ENCODE measurements at places on chromosomes 7 and 10. TPM values are rescaled to one million over a fixed set of nuclear protein-coding genes. Genes with fewer than 3 reads are reported as not detected.

KIN gene
- polyA plus RNA-seq = 21.8 TPM

APBB1IP gene
- 2.2 TPM for polyA plus RNA-seq

CCZ1 gene
- 68.5 TPM for polyA plus RNA-seq

TSPAN12 gene
- 52.3 TPM for polyA plus RNA-seq

GRCh38 chr10:125911145-125911544 lies 14.8 kb downstream of the FANK1 start:
- no peak for DNase-seq

DNA sequence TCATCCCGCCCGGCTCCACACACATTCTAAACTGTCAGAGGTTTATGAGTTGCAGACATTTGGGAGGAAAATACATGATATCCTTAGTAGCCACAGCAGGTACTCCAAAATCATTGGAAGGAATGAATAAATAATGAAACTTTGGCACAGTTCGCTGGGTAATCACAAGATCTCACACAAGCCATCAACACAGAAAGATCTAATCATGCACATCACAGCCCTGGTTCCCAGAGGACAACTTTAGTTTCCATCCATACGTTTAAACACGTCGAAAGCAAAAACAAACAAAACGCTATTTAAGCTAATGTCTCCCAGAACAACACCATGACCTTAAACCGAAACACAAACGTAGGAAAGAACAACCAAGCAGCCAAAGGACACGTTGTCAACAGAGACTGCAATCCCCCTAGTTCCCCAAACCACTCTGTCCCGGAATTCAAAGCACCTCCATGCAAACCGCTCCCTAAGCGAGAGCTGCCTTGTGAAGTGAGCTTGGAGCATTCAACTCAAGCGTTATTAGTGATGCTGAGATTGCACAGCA lies 12.3 kb downstream of the SVIL start:
- no peak for DNase-seq

- DNase-seq = no peak
Measured at GRCh38 chr7:129804111-129804889, 148.5 kb downstream of the UBE2H start.

DNA sequence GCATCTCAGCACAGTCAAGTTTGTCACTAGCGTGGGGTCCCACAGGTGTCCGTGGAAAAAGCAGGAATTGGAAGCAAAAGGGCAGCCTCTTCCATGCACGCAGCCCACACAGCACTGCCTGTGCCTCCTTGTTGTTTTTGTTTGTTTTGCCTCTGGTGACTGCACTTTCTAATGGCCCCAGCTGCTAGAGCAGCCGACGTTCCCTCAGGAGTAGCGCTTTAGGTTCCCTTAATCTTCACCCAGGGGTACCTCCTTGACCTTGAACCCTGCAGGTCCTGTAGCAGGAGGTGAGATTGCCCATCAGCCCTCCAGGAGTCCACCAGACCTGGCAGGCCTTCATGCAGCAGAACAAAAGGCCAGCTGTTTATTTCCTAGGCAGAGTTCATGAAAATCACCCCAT lies 210.1 kb downstream of the CACNB2 start:
- no peak for DNase-seq

- no peak for DNase-seq
Measured at GRCh38 chr7:157767506-157768197, 430.8 kb downstream of the DNAJB6 start.

DNA sequence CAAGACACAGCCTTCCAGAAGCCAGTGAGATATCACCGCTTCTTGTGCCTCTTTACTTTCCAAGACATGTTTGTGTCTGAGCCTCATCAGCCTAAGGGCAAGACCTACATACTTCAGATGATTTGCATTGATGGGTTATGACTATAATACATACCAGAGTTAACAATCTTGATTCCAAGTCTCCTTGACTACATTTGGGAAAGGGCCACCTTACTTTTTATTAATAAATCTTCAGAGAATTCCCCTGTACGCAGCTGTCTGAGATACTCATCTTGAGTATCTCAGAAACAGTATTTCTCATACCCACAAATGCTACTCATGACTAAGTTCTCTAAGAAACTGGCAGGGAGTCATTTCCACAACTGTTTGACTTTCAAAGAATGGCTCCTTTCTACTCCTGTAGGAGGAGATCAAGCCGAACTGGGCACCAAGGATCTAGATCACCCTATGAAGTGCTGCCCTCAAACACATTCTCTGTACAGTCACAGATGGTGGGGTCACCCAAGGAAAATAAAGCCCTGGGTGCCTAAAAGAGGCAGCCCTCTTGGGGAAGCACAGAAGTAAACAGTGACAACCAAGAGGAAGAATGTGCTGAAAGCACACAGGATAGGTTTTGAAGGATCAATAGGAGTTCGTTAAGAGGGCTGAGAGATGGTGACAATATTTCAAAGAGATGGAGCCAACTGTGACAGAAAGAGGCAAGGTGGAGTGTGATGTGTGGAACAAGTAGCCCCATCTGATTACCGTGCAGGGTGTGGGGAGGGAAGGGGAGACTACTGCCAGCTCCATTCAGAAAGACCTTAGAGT lies 138.9 kb downstream of the JAZF1 start:
- DNase-seq = no peak

DNA sequence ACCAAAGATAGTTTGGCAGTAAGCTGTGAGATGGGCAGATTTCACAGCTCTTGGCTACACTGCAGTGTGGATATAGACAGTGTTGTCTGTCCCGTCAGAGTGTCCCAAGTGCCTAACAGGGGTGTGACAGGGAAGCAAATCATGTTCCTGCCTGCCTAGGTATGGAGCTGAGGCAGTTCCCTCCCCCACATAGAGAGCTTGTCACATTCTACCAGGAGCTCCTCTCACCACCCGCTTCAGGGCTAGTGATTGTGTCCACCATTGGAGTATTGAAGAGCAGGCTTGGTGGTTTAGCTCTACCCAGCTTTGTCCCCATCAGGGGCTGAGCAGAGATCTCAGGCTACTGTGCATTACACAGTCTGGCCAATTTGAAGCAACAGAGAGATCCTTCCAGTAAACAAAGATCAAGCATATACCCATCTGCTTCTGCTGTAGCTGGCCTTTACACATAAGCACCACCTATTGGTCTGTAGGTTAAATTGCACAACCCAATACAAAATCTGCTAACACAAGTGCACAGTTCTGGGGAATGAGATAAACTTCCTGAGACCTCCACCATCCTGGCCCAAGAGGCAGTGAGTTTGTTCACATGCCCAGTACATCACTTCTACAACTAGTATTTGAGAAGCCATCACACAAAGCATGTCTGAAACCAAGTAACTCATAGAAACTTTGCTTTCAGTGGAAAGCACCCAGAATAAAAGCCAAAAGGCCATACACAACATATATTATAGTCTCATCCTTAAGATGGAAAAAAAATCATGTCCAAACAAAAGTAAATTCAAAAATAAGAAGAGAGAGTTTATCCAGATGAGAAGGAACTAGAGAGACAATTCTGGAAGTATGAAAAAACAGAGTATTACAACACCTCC lies 67.3 kb downstream of the GLCCI1 start:
- no peak for DNase-seq

- DNase-seq = no peak
Measured at GRCh38 chr10:77458986-77459590, 178.5 kb downstream of the KCNMA1 start.

DNA sequence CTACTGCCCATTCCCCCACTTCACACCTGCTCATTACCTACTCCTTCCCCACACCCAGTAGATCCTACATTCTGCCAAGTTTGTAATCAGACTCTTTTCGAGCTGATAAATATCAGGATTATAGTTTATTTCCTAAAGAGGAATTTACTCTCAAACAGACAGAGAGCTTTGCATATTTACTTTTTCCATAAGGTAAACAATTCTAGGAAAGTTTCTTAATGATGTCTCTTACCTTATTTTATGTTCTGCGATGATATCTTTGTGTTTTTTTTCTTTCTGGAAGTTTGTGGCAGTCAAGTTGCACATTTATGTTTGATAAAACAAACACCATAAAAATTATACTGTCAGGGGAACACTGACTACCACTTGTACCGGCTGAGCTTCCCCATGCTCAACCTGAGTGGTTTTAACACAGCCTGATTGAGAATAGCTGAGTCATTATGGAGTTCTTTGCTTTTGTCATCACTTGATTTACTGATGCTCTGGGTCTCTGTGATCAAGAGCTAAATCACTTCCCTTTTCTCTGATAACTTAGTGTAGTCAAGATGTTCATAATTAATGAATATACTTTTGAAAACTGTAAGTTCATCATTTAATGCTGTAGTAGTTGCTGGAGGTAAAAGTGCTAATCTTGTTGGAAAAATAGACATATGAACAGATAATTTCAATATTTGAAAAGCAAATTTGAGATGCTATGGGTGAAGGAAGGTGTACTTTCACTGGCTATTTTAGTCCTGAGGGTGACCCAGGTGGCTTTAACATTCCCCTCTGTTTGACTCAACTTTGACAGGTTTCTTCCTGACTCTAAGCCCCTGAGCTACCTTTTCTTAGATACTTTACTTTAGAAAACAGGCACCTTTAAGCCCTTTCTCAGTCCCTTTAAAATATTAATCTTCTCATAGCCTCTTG lies 1034.5 kb upstream of the LRRTM3 start:
- DNase-seq = no peak

DNA sequence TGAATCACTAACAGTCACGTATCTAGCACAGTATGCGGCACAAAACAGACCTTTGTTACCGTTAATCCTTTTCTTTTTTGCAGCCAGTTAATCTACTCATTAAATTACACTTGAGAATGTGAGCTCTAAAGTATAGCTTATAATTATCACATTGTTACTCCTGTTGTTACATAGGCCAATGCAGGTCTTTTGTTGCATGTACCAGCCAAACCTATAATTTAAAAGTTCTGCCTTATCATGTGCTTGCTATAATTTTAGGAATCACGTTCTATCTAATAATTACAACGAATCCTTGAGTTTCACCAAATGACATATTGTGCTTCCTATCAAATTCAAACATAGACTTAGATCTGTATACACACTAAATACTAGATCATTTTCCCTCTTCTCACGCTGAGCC lies 245.1 kb downstream of the DGKI start:
- DNase-seq = no peak

DNA sequence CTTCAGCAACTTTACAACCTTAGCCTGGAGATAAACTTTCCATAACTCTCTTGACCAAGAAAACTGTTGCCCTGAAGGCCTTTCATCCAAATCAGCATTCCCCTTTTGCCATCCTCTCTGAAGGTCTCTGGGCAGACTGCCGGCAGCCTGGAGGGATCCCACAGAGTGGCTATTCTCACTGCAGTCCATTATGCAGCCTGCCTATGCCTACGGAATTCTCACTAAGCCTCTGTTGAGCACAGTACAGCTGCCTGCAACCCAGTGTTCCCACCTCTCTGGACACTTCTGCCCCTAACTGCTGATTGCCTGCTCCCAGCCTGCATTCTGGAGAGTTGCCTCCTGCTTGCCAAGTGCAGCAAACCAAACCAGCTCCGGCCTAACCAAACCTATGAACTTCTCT lies 548.9 kb upstream of the STEAP1 start:
- DNase-seq = no peak

DNA sequence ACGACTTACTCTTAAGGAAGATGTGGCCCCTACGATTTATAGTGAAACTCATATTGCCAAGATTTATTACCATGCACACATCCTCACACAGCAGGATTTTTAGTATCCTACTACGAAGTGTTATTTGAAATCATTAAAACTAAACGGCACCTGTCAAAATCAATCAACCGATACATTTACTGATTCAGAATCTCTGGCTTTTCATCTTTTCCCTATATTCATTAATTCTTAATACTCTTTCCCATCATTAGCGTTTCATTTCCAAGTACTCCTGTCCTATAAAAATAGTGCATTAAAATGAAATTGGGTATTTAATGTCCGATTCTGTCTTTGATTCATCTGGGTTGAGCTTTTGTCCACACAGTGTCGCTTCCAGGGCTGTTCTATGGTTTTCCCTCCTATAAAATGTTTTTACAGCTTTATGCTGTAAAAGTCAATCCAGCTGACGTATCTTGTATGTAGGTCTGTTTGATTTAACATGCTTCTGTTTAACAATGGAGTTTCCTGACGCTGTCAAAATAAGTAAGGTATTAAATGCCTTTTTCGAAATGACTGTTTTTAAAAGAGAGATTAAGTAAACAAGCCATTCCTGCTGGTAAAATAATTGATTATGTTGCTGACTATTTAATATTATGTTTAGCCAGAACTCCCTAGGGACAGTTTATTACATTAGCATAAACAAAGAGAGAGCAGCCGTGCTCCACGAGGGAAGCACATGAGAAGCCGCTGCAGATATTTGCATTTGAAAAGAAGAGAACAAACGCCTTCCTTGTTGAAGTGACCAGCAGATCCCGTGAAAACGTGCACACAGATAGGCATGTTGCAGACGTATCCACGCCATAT lies 22.3 kb upstream of the SFMBT2 start:
- DNase-seq = no peak

DNA sequence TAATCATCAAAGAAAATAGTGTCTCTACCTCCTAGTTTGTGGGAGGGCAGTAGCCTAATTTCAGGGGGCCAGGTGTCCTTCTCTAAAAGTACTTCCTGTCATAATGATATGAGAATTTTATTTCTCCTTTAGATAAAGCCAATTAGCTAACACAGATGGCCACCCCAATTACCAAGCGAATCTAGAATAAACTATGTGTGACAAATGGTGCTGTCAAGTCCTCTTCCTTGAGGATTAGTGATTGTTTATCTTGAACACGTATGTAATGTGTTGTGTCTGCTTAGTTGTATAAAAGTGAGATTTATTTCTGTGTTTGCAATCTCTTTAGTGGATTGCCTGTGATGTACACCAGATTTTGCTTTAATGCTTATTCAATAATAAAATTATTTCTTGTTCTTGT lies 1120.0 kb downstream of the SORCS1 start:
- no peak for DNase-seq

DNA sequence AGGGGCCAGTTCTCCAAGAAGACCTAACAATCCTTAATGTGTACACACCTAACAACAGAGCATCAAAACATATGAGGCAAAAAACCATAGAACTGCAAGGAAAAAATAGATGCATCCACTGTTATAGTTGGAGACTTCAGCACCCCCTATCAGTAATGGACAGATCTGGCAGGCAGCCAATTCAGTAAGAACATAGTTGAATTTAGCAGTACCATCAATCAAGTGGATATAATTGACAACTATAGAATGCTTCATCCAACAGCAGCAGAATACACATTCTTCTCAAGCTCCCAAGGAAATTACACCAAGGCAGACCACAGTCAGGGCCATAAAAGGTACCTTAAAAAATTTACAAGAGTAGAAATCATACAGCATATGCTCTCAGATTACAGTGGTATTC lies 42.2 kb downstream of the POLL start:
- no peak for DNase-seq

DNA sequence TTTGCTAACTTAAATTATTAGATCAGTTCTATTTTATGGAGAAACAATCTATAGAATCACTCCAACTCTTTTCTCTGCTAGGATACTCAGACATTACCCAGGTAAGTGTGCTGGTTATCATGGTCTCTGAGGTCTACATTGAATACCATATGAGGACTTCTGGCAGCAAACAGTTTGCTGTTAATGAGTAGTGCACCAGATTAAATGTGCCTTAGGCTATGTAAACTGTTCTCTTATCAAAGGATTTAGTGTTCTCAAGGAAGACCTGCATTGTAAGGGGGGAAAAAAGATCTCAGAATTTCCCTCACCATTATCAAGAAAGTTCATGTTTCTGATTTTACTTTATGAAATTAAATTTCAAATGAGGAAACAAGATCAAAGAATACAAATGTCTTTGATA lies 107.5 kb downstream of the ITGB8 start:
- no peak for DNase-seq
